ENCODE measurements at places on chromosomes 12 and 14. TPM values are rescaled to one million over a fixed set of nuclear protein-coding genes. Genes with fewer than 3 reads are reported as not detected.

PTPN21 gene
- polyA plus RNA-seq = 56.4 TPM

DNA sequence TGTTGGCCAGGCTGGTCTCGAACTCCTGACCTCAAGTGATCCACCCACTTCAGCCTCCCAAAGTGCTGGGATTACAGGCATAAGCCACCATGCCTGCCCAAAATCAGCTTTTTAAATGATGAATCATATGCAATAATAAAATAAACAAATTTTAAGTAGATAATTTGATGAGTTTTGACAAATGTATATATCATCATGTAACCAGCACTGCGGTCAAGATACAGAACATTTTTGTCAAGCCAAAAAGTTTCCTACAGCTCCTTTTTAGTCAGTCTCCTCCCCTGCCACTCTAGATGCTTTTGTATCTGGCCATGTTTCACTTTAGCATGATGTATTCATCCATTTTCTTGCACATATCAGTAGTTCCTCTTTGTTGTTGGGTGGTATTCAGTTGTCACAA is 17.2 kb downstream of the FRMD6 start:
- no peak for DNase-seq

ING4 gene
- polyA plus RNA-seq = 52.1 TPM

FIGNL2 gene
- 0.74 TPM for polyA plus RNA-seq

TSPAN19 gene
- polyA plus RNA-seq = not detected

PLEK2 gene
- polyA plus RNA-seq = 0.54 TPM

SMCO2 gene
- not detected for polyA plus RNA-seq

GPR65 gene
- 0.54 TPM for polyA plus RNA-seq

ERP27 gene
- polyA plus RNA-seq = 1.2 TPM

DNA sequence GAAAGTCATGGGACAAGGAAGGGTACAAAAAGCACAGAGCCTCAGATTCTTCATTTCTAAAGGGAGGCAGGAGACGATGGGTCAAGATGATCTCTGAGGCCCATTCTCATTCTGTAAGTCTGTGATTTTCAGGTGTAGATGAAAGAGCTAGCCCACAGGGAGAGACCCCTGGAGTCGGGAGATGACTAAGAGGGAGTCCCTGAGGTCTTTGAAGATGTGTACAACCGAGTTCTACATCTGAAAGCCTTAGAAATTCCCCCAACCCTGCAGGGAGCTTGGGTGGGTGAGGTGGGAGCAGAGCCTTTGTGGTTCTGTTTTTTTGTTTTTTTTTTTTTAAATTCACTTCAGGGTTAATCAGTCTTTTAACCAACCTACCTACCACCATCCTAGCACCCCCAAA is 3.1 kb downstream of the WNT10B start:
- no peak for DNase-seq

DNA sequence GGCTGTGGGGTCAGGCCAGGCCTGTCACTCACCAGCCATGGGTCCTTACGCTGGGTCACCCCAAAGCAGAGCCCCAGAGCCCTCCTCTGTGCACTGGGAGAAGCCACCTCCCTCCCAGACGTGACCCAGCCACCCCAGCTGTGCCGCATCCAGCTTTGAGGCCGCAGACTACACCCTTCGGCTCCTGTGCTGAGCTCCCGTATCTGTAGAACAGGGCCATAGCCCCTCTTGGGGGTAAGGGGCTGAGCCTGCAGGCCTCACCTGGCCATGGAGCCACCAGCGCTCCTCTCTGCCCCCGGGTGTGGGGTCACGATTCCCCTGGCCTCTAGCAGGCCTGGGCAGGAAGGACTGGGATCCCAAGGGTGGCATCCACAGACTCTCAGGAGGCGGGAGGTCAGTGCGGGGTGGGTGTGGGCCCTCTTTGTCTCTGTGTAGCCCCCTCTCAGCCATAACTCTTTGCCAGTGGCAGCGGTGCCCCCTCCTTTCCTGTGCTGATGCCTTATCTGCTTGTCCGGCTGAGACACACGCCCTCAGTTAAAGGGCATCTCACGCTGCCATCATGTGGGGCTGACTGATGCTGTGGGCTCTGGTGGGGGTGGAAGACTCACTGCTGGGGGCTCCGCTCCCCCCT is 16.3 kb downstream of the ASPG start:
- no peak for DNase-seq

SLC25A47 gene
- not detected for polyA plus RNA-seq

DNA sequence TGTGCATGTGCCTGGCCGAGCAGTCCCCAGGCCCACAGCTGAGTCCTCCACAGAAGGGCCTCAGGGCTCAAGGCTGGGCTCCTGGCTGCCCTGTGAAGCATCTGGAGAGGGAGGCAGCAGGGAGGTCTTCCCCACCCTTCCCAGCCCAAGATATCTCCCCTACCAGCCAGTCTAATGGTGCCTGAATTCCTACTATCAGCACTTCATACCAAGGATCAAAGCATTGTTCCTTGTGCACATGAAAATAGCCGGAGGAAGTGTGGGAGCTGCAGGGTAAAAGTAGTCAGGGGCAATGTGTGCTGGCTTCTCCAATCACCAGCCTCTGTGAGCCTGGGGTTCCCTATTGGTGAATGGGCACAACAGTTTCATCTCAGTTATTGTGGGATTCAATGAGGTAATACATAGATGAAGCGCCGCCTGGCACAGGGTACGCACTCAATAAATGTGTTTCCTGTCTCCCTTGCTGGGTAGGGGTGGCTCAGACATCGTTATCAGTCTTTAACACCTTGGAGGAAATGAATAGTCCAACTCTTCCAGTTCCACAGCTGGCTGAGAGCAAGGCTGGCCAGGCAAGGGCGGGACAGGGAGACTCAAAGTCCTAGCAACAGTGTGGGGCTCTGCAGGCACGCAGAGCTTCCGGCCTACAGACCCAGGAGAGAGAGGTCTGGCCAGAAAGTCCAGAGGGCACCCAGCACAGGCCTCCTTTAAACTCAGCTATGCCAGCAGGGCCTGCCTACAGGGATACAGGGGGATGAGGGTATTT is 39.1 kb upstream of the PNMA1 start:
- no peak for DNase-seq

LBHD2 gene
- not detected for polyA plus RNA-seq

- no peak for DNase-seq
Measured at GRCh38 chr12:131869871-131870418, 24.5 kb upstream of the ULK1 start.

GALNT6 gene
- polyA plus RNA-seq = 0.94 TPM

- DNase-seq = peak; percentile 97
Measured at GRCh38 chr14:44897041-44897844, 64.5 kb downstream of the KLHL28 start.

DNA sequence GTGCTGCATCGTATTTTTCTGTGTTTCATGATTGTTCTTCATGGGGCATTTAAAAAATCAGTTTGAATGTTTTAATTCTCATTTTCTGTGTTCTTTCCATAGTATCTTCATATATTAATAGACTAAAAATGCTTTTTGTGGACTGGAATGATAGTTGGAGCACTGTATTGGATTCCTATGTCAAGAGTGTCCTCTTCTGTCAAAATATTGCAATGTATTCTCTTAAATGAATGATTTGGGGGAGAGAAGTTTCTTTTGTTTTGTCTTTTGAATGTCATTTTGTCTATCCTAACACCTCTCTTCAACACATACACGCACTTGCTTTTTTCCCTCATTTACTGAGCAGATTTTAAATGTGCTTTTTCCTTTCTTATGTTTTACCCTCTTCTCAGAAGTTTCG is 4.7 kb upstream of the EIF2S3B start:
- peak; percentile 2 for DNase-seq

GRCh38 chr12:28424965-28425364 is 234.7 kb downstream of the CCDC91 start:
- DNase-seq = peak; percentile 19

DNA sequence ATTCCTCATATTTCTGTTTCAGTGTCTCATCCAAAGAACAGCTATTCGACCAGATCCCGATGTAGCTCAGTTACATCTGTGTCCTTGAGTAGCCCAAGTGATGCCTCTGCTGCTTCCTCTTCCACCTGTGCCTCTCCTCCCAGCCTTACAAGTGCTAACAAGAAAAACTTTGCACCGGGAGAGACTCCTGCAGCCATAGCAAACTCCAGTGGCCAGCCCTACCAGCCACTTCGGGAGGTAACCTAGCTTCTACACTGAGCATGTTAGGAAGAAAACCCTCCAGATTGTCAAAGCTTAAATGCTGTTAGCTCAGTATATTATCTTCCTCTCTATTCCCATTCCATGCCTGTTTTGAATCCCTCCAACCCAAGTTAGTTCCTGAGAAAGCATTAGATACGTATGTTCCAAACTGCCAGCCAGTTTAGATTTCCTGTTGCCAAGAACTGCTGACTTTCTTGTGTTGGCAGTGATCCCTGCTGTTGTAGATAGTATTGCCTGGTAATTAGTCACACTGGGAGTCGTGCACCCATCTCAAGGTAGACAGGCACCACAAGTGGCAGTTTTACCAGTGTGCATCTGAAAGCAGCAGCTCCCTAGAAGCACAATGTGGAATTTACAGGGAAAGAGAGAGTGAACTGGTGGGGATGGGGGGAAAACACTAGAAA is 14.0 kb upstream of the KCNH3 start:
- DNase-seq = no peak

RFLNA gene
- 10.4 TPM for polyA plus RNA-seq

BCL2L14 gene
- polyA plus RNA-seq = 0.20 TPM

DNA sequence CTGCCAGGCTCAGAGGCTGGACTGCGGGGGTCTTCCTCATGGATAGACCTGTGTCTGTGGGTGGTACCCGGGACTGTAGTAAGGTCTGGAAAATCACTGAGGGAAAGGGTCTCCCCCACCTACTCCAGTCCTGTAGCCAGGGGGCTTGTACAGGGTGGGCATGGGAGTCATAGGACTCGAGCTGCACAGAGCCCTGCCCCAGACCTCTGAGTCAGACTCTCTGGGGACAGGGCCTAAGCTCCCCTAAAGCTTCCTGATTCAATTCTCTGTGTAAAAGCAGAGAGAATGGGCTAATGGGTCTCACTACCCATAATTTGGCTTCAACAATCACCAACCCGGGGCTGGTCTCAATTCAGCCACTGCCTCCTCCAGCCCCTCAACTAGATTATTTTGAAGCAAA is 27.0 kb downstream of the LRTM2 start:
- no peak for DNase-seq

DNA sequence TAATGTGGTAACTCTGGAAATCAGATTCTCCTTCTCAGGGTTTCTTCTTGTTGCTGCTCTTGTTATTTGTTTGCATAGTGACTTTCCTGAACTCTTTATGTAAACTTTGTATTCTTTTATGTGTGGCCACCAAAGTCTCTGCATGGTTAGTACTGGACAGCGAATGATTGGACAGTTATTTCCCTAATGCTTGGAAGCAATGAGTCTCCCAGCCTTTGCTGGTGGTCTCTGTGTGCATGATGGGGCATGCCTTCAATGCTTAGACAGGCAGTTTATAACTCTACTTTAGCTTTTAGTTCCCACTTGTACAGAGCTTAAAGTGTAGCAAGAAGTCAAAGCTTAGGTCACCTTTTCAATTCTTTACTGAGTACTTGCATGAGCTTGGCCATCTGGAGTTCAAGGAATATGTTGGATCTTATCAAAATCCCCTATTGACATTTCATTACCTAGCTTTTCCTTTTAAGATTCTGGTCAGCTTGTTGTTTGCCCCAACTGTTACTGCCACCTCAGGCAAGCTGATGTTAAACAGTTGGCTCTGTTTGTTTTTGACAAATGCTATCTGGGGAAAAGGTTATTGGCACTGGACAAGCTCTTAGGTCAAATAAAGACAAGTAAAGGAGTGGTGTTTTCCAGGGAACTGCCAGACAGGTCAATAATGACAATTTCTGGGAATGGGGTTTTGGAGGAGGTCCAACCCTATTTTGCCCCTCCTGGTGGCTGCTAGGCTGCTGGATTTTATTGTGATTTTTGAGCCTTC is 12.3 kb downstream of the CCDC91 start:
- no peak for DNase-seq

DNA sequence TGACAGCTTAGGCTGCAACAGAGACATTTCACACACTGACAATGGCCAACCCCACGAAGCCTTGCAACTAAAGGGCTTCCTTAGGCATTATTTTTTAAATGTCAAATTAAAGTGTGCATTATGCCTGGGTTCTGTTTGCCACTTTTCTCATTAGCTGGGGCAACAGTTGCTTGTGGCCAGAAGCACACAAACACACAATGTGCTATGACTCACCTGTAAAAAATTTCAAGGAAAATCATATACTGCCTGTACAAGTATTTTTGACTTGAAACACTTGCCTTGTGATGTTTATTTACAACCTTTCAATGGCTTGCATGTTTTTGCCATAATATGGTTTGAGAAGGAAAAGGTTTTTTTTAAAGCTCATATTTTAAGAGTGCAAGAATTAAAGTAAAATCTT is 1.9 kb downstream of the NTN4 start:
- no peak for DNase-seq

DNA sequence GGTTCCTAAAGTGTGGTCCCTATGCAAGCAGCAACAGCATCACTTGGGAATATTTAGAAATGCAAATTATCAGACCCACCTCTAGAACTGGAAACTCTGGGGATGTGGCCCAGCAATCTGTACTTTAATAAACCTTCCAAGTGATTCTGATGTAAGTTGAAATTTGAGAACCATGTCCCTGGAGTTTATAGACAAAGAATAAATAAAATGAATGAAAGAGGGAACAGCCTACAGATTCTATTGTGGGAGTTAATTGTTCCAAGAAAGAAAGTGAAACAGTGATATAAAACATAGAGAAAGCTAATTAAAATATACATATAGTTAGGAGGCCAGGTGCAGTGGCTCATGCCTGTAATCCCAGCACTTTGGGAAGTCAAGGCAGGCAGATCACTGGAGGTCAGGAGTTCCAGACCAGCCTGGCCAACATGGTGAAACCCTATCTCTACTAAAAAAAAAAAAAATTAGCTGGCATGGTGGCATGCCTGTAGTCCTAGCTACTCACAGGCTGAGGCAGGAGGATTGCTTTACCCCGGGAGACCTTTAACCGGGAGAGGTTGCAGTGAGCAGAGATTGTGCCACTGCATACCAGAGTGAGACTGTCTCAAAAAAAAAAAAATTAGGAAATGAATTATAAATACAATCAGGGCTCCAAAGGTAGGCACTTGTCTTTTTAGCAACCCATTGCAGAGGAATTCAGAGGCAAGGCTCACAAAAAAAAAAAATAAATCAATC is 507.5 kb downstream of the NAV3 start:
- no peak for DNase-seq

GRCh38 chr14:67187826-67188225 is 1.4 kb upstream of the GARIN2 start:
- no peak for DNase-seq

All from muscle of back (tissue), 13 donors.